A549 treated with dexamethasone at 1 μM for 4 hours (cell line): ENCODE measurements at places on chromosomes 2 and 18. TPM values are rescaled to one million over a fixed set of nuclear protein-coding genes. Genes with fewer than 3 reads are reported as not detected.

Gene CRYGC
- total RNA-seq: not detected in 5 replicates

Gene CFLAR
- total RNA-seq: 87.4 to 118 TPM (median 99.9 TPM) in 5 replicates

Gene CHRND
- total RNA-seq: 0.07 to 0.09 TPM in 2 of 5 replicates, not detected in the others

Gene SCN3A
- 0.01 to 0.02 TPM (median 0.02 TPM) in 3 of 5 replicates, not detected in the others for total RNA-seq

Gene L3MBTL4
- total RNA-seq: 0.06 TPM in 1 of 5 replicates, not detected in the others

Gene VWA3B
- total RNA-seq: 0.12 to 0.24 TPM (median 0.19 TPM) in 3 of 5 replicates, not detected in the others

Gene MC4R
- not detected in 5 replicates for total RNA-seq

Gene SCG2
- 1.0 to 1.5 TPM (median 1.2 TPM) in 5 replicates for total RNA-seq

Gene PRSS56
- 0.08 to 0.16 TPM (median 0.12 TPM) in 4 of 5 replicates, not detected in the other for total RNA-seq

Gene SYT4
- total RNA-seq: not detected in 5 replicates

Gene REEP1
- total RNA-seq: 0.89 to 1.6 TPM (median 1.2 TPM) in 5 replicates

Gene TRIM54
- total RNA-seq: 0.67 to 1.2 TPM (median 0.81 TPM) in 5 replicates
